NCI-H2081 (cell line): ENCODE measurements at places on chromosomes 5 and 9.

- no peak for DNase-seq
These were observed 383.5 kb downstream of the TLE4 start for GRCh38 chr9:79955300-79955699.

GRCh38 chr5:113047234-113047633 is 70.6 kb downstream of the DCP2 start:
- DNase-seq: no peak

DNA sequence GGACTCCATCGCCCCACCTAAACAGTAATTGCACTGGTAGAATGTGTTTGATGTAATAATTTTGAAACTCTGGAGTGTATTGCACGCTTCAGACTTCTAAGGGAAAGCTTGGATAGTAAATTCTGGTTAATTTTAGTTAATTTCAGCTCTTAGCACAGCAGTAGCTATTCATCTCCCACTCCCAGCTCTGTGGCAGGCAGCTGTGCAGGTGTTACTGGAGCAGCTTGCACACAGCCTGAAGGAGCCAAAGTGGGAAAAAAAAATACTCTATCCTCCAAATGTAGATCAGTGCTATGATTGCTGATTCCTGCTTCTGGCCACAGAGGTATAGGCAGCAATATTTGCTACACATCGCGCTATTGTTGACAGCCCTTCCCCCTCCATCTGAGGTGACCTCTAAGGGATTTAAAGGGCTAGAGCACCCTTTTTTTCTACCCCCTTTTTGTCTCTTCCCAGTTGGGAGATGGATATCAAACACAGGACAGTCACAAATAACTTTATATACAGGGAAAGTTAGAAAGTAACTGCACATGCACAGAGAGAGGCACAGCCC is 97.4 kb downstream of the KCTD16 start:
- DNase-seq: peak; percentile 76

DNA sequence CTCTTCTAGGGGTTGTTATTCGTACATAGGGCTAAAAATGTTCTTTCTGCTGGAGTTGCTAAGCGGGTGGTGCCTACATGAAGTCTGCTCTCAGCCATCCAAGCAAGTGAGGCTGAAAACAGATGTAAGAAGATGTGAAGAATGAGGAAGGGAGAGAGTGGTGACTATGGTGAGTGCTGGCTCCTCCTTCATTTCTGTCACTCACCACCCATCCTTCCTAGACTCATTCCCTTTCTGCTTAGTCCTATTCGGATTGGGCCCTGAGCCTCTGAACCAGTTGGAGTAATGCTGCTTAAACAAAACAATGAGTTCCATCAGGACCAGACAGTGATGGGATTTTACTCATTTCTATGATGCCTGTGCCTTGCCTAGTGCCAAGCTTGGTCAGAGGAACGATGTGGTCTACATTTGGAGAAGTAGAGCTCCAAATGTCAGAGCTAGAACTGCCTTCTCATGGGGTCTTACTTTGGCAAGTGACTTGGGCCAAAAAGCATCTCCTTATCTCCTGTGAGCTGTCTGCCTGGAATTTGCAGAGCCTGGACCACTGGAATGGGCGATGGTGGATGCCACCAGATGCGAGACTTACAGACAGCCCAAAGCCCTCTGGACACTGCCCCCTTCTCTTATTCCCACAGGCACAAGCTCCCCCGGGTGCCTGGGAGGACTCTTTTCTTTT is 192.9 kb downstream of the FBXL7 start:
- DNase-seq: no peak

- no peak for DNase-seq
These were observed 3.3 kb upstream of the SECISBP2 start for GRCh38 chr9:89314955-89315354.

- DNase-seq: no peak
These were observed 1193.7 kb upstream of the CDH18 start for GRCh38 chr5:21181609-21182125.

- no peak for DNase-seq
These were observed 86.8 kb upstream of the TBC1D2 start for GRCh38 chr9:98342098-98342819.

- DNase-seq: peak; percentile 67
These were observed 149.5 kb downstream of the C9orf152 start for GRCh38 chr9:110058304-110058953.

- no peak for DNase-seq
These were observed 139.0 kb upstream of the GAS1 start for GRCh38 chr9:87086221-87086818.

DNA sequence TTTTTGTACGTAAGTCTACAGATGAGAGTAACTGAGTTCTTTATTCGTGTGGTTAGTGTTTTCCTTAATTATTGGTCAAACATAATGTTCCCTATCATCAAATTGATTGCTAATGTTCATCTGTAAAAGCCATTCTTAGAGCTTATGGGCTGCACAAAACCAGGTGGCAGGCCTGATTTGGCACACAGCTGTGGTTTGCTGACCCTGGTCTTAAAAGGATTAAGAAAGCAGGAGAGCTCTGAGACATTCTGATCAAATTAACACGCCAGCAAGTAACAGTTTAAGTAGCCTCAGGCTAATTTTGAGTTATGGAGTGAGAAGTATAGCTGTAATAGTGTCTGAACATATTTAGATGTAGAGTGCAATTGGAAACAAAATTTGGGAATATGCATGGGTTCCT is 63.2 kb downstream of the PRR16 start:
- DNase-seq: no peak
